Activated naive CD4-positive, alpha-beta T cell (primary cell): ENCODE measurements at places on chromosomes 16 and 17.

GRCh38 chr17:49455272-49455861 is 39.7 kb upstream of the NGFR start:
- DNase-seq = no peak

- no peak for DNase-seq
Observed at GRCh38 chr16:3019594-3020246, 448 bp upstream of the TNFRSF12A start.

- no peak for DNase-seq
Observed at GRCh38 chr17:65163990-65164495, 26.9 kb downstream of the RGS9 start.

GRCh38 chr16:77469634-77470033 is 34.8 kb upstream of the ADAMTS18 start:
- DNase-seq = no peak
